Stimulated activated CD4-positive, alpha-beta T cell treated with anti-CD3 and anti-CD28 coated beads, Interleukin-12 subunit alpha, Interleukin-12 subunit beta, amount 100 ng/mL, for 4 hours (primary cell): ENCODE measurements at places on chromosomes 3 and 15.

- DNase-seq, result no peak
Observed at GRCh38 chr15:59555696-59556095, 55.9 kb upstream of the GCNT3 start.

DNA sequence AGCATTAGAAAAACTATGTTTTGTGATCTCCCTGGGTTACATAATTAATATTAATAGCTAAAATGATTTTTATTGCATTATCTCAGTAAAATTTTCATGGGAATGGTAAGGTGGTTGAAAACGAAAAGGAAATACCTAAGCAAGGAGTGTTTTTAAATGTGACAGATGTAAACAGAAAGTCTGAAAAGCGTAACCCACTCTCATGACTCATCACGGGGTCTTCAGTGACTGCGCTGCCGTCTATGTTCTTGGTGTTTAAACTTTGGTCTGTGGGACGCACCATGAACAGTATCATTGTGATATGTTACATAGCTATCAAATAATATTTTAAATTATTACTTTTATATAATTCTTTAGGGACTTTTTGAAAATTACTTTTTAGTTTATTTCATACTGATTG lies 19.8 kb downstream of the LRCH3 start:
- DNase-seq, result no peak

DNA sequence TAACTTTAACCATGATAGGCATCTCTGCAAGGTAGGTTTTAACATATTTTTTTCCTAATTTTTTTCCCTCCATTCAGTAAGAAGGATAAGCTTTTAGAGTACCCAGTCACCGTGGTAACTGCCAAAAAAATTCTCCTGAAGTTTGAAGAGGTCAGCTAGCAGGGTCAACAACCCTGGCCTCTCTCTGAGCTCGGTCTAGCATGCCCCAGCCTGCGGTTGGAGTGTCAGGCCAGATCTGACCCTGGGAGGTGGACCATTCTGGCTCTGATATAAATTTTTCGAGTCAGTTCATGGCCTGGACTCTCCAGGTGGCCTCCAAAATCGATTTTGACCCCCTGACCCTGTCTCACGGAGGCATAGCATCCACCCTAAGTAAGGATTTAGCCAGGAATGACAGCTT lies 29.7 kb downstream of the SOX2 start:
- no peak for DNase-seq

DNA sequence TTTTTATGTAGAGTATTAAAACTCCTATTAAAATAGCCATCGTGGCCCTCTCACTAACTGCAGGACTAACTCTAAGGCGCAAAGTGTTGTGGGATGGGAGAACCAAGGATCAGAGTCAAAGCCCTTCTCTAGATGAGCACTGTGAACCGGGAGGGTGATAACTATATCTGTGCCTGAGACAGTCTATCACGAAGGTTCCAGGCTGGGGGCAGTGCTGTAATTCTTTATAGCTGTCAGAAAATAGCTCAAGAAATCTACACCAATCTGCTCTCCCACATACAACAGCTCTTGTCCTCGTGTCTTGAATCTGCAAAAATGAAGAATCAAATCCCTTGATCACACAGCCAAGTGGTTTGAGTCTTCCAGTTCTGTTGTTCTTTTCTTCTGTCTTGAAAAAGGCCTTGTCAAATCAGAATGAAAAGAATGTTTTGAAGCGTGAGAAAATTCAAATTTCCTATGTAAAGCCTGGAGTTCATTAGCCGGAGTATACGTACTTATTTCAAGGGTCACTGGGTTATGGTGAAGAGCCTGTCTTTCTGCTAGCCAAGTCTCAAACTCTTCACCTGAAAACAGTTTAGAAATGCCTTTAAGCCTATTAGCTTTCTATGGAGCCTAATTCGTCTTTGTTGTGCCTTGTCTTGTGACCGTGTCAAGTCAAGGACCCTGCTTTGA lies 185.3 kb upstream of the NECTIN3 start:
- no peak for DNase-seq

GRCh38 chr3:67781871-67782270 lies 127.5 kb upstream of the SUCLG2 start:
- DNase-seq, result no peak

GRCh38 chr15:90479656-90480055 lies 50.1 kb upstream of the CRTC3 start:
- DNase-seq, result no peak

- DNase-seq, result peak; percentile 83
Observed at GRCh38 chr3:139677388-139678155, at the start of gene NMNAT3. Gene NMNAT3 (minus strand): TSS chr3:139677972. CDS start chr3:139627724, 50,248 bp downstream.

DNA sequence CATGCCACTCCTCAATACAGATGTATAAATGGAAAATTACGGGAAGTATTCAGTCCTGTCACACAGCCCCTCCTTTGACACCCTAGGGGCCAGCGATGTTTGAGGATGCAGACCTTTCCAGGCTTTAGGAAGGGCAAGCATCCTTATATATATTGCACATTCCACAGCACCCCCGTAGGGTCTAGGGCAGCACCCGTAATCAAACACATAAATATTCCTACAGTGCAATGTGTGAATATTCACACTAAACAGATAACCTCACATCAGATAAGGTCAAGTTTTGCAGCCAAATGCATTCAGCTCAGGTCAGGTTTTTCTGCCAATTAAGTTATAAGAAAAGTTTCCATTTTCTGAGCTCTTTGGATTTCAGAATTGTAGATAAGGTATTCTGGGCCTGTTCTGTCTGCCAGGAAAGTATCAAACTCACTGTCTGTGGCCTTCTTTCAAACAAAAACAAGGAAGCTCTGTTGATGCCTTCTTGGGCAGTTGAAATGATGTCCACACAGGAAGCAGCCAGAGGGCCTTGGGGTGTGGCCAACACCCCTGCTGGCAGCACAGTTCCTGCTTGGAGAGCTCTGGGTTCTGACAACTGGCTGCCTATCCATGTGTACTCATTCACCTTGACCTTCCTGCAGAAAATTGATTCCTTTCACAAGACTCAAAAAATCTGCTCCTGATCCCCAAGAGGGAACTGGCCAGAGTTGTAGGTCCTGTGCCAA lies 427.0 kb downstream of the NTRK3 start:
- DNase-seq, result no peak

- no peak for DNase-seq
Observed at GRCh38 chr3:49164983-49165720, 979 bp downstream of the CCDC71 start.

DNA sequence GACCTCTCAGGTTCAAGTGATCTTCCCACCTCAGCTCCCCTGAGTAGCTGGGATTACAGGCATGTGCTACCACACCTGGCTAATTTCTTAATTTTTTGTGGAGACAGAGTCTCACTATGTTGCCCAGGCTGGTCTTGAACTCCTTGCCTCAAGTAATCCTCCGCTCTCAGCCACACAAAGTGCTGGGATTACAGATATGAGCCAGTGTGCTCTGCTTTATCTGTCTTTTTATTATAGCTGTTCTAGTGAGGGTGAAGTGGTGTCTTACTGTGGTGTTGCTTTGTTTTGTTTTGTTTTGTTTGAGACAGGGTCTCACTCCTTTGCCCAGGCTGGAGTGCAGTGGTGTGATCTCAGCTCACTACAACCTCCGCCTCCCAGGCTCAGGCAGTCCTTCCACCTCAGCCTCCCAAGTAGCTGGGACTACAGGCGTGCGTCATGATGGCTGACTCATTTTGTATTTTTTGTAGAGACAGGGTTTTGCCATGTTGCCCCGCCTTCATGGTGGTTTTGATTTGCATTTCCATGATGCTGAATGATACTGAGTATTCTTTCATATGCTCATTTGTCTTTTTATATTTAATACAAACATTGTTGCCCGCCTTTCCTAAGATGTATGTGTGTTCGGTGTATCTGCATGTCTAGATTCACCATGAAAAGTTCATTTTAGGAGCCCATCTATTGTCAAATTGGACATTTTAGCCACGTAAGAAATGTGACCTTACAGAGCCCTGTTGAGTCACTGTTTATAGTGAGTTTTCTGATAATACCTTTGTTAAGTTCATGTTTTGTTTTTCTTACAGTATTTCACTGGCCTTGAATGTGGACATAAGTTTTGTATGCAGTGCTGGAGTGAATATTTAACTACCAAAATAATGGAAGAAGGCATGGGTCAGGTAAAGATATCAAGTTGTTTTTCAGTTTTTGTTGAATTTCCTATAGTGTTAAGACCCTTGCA lies 80.6 kb downstream of the ARIH1 start:
- DNase-seq, result peak; percentile 11

- no peak for DNase-seq
Observed at GRCh38 chr3:127767126-127767525, 55.2 kb downstream of the MGLL start.

DNA sequence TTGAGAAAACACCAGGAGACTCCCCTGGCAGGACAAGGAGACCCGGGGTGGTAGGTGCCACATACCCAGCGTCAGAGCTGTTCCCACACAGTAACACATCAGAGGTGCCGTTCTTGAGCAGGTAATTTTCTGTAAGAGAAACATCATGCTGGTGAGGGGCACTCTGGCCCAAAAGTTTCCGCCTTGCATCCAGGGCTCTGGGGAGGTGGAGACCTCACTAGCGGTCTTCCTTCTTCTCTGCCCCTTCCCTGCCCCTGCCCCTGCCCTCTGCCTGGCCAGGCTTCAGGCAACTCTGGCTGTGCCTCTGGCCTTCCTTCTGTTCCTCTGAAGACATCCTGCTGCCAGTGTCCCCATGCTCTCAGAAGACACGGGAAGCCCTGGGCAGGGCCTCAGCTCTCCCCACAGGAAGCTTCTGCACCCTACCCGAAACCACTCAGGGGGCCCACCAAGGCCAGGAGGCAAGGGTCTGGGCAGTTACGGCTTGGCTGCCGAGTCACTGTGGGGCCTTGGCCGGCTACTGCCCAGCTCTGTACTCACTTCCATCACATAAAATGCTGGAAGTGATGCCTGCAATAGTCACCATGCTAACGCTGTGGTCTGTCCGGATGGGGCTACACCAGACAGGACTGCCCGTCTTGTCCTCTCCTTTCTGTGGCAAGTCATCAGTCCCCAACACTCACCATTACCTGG lies 41.3 kb downstream of the SCN5A start:
- no peak for DNase-seq

GRCh38 chr3:100893108-100893507 lies 100.1 kb downstream of the ABI3BP start:
- DNase-seq, result no peak

- no peak for DNase-seq
Observed at GRCh38 chr15:52698514-52698913, 19.3 kb upstream of the ATOSA start.
